ENCODE measurements at places on chromosomes 2 and 18.

DNA sequence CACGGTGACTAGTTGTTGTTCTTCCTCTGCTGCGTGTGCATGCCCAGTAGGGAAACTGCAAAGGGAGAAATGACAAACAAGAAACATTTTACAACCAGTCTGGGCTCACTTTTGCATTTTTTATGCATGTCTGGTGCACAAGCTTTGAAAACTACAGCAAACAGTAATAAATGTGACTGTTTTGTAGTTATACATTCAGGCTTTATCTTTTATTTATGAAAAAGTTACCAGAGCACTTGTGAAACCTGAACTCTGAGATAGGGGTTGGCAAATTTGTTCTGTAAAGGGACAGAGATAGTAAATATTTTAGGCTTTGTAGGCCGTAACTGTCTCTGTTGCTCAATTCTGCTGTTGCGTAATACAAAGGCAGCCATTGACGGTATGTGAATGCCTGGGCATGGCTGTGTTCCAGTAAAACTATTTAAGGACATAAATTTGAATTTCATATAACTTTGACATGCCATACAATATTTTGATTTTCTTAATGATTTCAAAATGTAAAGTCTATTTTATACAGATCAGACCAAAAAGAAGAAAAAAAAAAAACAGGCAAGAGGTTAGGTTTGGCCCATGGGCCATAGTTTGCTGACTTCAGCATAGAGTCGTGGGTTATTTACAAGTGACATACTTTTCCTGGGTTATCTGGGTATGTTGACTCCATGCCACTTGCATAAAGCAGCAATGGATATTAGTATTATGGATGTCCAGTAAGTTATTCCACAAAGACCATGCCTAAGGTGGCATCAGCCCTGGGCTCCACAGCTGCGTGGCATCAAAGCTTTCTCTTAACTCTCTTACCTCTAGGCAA lies 53.6 kb upstream of the EML6 start:
- DNase-seq: no peak

GRCh38 chr2:120209427-120210269 lies 13.6 kb downstream of the TMEM185B start:
- no peak for DNase-seq

DNA sequence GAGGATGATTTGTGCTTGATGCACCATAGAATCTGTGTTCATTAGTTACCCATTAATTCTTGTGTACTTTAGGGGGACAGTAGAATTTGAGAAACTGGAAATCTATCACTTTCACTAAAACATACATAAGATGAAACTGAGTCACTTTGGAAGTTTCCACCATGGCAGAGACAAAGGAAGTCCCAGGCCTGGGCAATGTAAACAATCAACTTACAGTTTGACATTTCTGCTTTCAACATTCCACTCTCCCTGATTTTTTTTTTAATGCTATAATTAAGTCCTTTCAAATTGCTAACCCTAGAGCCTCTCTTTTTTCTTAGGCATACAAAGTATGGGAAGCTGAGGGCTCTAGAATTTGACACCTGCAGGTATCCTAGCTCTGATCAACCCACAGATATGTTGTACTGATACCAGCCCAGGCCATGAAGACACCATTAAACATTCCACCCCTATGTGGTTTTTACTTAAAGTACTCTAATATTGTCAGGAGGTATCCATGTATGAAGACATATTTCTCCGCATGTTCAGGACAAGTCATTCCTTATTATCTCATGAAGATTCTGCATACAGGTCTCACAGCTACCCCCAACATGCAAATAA lies 88.5 kb upstream of the GLS start:
- no peak for DNase-seq

DNA sequence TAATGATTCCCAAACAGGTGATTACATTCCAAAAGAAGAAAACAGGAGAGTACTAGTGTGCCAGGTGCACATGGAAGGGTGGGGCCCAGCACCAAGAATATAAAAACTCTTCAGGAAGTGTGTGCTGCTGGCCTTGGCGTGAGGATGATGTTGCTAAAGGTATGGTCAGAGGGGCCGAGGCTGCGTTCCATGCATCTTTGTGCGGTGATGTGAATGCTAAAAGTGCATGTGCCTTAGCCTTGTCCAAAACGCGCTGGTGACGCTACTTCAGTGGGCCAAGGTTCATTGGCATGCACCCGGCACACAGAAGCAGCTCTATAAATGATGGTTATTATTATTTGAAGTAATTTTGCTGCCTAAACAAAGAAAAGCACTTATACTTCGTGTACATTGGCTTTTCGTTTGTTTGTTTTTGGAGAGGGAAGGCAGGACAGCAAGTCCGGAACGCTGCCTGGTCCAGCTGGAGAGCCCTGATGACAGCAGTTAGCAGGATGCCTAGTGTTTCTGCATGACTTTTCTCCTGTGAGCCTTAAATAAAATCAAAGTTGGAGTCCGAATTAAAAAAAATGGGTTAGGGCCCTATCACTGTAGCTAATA lies 2.9 kb downstream of the ALKAL2 start:
- DNase-seq: no peak

- no peak for DNase-seq
These were observed 548.0 kb upstream of the SALL3 start for GRCh38 chr18:78431606-78432005.
